Kidney epithelial cell (primary cell): ENCODE measurements at places on chromosomes 2 and 18. TPM values are rescaled to one million over a fixed set of nuclear protein-coding genes. Genes with fewer than 3 reads are reported as not detected.

The GREB1 gene
- 2.8 and 4.8 TPM in 2 replicates for total RNA-seq

The VAPA gene
- 169 and 173 TPM in 2 replicates for total RNA-seq

The ACVR1C gene
- 0.07 and 0.13 TPM in 2 replicates for total RNA-seq

The ASB18 gene
- not detected in 2 replicates for total RNA-seq

The SLC9A2 gene
- total RNA-seq, result 3.4 and 4.9 TPM in 2 replicates

The XRCC5 gene
- total RNA-seq, result 284 and 285 TPM in 2 replicates

The CCDC178 gene
- total RNA-seq, result 0.08 TPM in 1 of 2 replicates, not detected in the other

The NEU4 gene
- not detected in 2 replicates for total RNA-seq

The MOGAT1 gene
- not detected in 2 replicates for total RNA-seq

The TGFA gene
- total RNA-seq, result 72.1 and 74.4 TPM in 2 replicates

The ASIC4 gene
- not detected in 2 replicates for total RNA-seq

The SERPINB4 gene
- total RNA-seq, result not detected in 2 replicates

The MYCN gene
- 0.54 and 2.3 TPM in 2 replicates for total RNA-seq
